ENCODE measurements at places on chromosomes 7 and 10.

- DNase-seq = no peak
Measured at GRCh38 chr7:110105840-110106239, 985.1 kb upstream of the LRRN3 start.

- DNase-seq = no peak
Measured at GRCh38 chr10:84563868-84564267, 235.5 kb downstream of the CCSER2 start.

GRCh38 chr7:3176112-3177000 is 124.7 kb upstream of the SDK1 start:
- no peak for DNase-seq

- no peak for DNase-seq
Measured at GRCh38 chr10:78600121-78600665, 468.6 kb upstream of the ZMIZ1 start.
